H1 (cell line): ENCODE measurements at places on chromosomes 13 and 19.
A peak's percentile ranks its signal among the peaks of the same experiment; 100 is the strongest.

DNA sequence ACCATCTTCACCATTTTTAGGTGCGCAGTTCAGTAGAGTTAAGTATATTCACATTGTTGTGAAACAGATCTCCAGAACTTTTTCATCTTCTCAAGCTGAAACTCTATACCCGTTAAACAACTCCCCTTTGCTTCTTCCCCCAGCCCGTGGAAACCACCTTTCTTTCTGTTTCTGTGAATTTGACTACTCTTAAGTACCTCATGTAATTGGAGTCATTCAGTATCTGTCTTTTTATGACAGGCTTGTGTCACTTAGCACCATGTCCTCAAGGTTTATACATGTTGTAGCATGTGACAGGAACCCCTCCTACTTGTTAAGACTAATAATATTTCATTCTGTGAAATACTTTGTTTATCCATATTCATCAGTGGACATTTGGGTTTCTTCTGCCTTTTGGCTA, 52.8 kb downstream of the TNFRSF19 start:
- DNase-seq: no peak

GRCh38 chr19:45276284-45276687, 25.2 kb downstream of the MARK4 start:
- DNase-seq: no peak

GRCh38 chr13:45337395-45337794, 3.6 kb downstream of the TPT1 start:
- DNase-seq: no peak

- no peak for DNase-seq
Observed at GRCh38 chr19:3586127-3586626, 899 bp downstream of the GIPC3 start.

DNA sequence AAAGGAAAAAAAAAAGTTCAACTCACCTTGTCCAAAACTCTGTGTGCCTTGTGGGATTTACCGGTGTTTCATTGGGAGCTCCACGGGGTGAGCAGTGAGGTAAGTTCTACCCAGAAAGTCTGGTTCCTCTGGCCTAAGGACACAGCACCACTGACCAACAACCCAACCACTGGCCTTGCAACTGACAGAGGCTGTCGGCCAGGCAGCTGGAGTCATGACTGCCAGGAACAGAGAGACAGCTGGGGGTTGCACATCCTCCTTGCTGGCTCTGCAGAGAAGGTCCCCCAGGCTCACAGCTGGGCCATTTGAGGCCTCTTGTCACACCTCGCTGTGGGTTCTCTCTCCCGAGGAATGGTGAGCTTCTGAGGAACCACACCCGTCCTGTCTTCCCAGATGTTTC, 59.5 kb downstream of the ANKRD10 start:
- no peak for DNase-seq

DNA sequence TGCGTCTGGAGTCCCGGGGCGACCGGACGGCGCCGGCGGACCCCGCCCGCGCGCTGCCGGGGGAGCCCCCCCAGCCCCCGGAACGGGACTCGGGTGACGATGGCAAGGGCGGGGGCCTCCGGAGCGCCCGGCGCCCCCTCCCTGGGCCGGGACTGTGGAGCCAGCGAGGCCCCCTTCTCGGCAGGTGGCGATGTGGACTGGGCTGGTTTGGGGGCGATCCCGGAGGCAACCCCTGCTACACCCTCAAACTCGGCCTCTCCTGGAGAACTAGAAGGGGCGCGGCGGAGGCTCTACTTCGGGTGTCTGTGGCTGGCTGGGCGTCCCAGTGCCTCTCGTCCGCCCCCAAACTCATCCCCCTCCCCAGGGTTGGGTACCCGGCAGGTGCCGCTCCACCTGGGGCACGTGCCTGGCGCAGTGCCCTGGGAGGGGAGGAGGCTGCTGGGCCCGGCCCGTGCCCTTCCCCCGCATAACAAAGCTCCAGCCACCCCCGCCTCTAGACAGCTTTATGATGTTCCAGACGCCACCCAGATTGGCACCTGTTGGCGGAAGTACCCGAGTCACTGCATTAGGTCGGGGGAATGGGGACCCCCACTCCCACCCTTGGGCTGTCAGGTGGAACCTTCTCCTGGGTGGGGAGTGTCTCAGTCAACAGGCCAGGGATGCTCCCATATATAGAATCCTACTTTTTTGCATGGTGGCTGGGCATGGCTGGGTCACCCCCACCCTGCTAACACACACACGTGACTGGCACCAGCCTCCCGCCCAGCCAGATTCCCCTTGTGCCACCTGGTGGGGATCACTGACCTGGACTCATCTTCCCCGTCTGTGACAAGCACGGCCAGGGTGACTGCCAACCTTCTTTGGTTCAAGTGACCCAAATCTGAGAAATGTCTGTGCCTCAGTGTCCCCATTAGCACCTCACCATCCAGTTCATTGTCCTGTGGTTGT, 722 bp downstream of the PKN1 start:
- peak; percentile 61 for DNase-seq

DNA sequence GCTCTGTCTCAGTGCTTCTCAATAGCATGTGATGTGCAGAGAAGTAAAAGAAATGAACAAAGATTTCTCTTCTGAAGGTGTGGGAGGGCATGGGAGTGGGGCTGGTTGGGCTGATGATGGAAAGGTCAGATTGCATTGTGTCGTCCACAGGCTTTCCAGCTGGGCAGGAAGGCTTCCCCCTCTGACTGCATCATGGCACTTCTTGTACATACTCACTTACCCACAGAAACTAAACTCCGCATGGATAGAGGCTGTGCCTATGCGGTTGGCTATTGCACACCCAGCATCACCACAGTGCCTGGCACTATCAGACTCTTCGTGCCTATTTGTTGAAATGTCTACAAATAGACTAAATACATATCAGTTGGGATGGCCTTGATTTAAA, 24.4 kb upstream of the TNFSF11 start:
- no peak for DNase-seq

DNA sequence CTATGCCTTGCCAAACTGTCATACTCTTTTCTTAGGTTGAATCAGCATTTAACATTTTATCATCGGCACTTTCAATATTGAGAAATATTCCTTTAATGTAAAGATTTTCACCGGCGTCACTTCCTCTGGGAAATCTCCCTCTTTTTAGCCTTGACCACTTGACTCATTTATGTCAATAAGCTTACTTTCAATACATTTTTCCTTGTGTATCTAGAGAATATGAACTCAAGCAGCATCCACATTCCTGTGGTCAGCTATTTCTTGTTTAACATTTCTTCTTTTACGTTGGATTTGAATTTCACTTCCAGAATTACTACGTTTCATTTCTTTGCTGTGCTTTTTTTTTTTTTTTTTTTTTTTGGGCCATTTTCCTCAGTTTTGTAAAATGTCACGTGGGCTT, 271.2 kb upstream of the HTR2A start:
- no peak for DNase-seq

DNA sequence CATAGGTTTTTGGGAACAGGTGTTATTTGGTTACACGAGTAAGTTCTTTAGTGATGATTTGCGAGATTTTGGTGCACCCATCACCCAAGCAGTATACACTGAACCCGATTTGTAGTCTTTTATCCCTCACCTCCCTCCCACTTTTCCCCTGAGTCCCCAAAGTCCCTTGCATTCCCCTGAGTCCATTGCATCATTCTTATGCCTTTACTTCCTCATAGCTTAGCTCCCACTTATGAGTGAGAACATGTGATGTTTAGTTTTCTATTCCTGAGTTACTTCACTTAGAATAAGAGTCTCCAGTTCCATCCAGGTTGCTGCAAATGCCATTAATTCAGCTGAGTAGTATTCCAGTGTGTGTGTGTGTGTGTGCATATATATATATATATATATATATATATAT, 97.2 kb upstream of the EDNRB start:
- no peak for DNase-seq

- no peak for DNase-seq
Observed at GRCh38 chr19:43715776-43716175, at the start of gene IRGC. Gene IRGC (plus strand): TSS chr19:43716076. CDS start chr19:43718559, 2,483 bp downstream.

- no peak for DNase-seq
Observed at GRCh38 chr13:94662274-94662945, 49.9 kb downstream of the SOX21 start.

GRCh38 chr13:43428545-43429296, 358.1 kb downstream of the ENOX1 start:
- DNase-seq: no peak

DNA sequence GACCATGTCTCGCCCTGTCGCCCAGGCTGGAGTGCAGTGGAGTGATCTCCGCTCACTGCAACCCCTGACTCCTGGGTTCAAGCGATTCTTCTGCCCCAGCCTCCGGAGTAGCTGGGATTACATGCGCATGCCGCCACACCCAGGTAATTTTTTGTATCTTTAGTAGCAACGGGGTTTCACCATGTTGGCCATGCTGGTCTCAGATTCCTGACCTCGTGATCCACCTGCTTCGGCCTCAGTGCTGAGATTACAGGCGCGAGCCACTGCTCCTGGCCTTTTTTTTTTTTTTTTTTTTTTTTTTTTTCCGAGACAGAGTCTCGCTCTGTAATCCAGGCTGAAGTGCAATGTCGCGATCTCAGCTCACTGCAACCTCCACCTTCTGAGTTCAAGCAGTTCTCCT, 4.9 kb upstream of the KEAP1 start:
- no peak for DNase-seq

DNA sequence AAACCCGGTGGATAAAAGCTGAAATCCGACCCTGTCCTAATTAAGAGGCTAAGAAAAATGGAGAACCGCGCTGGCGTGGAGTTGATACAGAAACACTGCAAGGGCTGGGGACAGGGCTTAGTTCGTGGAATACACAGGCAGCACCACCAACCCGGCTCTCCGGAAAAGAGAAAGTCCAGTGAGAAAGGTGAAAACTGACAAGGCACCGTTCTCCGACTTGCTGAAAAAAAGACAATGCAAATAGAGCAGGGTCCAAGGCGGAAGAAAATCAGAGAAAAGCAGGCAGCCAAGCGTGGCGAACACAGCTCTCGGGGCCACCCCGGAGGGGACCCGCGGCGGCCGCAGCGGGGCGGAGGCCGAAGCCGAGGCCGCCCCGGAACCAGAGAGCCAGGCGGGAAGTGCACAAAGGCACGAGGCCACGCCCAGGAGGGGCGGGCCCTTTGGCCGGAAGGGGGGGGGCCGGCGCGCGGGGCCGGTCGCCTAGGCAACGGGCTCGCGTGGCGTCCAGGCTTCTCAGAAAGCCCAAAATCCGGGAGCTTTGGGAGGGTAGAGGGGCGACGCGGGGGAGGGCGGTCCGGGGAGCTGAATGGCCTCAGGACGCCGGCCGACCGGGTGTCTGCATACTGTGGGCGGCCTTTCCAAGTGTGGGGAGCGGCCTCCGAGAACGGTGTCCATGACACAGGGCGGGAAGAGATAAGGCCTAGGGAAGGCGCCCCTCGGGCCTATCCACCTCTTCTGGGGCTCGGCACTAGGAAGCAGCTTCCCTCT, 1.2 kb upstream of the ING1 start:
- no peak for DNase-seq

DNA sequence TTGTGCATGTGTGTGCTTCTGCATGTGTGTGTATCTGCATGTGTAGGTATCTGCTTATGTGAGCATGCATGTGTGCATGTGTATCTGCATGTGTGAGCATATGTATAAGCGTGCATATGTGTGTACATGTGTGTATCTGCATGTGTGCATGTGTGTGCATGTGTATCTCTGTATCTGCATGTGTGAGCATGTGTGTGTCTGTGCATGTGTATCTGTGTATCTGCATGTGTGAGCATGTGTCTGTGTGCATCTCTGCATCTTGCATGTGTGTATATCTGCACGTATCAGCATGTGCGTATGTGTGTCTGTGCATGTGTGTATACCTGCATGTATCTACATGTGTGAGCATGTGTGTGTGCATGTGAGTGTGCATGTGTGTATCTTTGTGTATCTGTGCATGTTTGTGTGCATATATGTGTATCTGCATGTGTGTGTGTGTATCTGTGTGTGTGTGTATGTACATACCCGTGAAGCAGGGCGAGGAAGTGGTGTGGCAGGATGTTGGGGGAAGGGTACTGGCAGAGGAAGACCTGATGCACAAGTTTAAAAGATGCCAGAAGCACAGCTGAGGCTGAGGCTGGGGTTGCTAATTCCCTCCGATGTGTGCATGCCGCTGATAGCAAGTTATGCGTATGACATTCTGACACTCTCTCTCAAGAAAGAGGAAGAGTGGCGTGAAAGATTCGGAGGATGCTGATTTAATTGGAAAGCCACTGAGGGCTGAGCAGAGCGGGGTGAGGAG, 64.2 kb downstream of the TEX29 start:
- no peak for DNase-seq

GRCh38 chr13:107233541-107233940, 665.6 kb upstream of the ARGLU1 start:
- DNase-seq: no peak

- no peak for DNase-seq
Observed at GRCh38 chr13:113489171-113489548, 1.4 kb downstream of the DCUN1D2 start.

DNA sequence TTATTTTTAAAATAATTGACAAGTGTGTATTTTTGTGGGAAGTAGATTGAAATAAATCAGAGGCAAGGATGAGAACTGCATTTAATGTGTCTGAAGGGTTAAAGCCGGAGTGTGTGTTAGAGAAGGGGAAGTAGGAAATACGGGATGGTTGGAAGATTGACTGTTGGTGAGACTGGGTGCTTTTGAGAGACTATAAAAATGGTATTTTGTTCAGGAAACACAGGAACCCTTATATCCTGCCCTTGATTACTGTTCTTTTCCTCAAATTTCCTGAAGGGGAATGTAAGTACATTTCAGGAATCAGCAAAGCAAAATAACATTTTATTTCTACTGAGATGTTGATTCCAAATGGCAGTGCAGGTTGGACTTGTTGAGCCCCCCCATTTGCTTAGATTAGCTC, 15.1 kb downstream of the IFT88 start:
- no peak for DNase-seq

GRCh38 chr19:49389406-49389805, 1.4 kb downstream of the KASH5 start:
- DNase-seq: no peak

- no peak for DNase-seq
Observed at GRCh38 chr13:85537601-85538000, 261.6 kb downstream of the SLITRK6 start.

GRCh38 chr13:103935117-103935516, 868.9 kb upstream of the SLC10A2 start:
- no peak for DNase-seq

DNA sequence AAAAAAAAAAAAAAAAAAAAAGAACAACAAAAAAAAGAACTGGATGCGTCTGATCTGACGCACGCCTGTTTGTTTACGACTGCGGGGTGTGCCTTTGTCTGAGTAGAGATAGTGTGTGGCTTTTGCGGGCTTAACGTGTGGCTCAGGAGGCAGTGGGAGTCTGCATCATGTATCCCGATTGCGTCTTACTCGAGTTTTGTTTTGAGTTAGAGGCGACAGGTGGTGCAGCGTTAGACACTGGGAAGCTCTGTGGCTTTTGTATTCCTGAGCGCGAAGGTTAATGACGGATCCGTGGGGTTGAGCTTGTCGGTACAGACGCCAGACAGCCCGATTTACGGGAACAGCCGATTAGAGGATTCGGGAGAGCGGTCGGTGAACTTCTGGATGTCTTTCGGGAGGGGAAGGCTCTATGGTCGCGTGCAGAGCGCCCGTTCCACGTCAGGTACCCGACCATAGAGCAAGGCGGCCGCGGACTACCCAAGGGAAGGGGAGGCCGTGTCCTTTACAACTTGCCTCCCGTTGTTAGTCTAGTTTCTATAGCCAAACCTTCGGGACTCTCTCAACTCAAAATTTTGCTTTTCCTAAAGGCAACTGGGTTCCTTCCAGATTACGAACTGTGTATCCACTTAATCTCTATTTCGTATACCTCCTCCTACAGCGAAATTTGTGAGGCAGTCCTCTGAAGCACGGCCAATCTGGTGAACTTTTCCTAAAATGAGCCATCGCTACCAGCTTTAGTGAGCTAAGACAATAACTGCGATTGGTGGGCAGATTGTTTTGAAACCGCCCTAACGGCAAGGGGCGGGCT, 926 bp upstream of the HNRNPUL1 start:
- peak; percentile 69 for DNase-seq

- DNase-seq: no peak
Observed at GRCh38 chr19:45791744-45792469, 738 bp downstream of the DMWD start.
